ENCODE measurements at places on chromosomes 1 and 21.

GRCh38 chr1:55974714-55975441 lies 604.5 kb downstream of the PLPP3 start:
- no peak for DNase-seq

DNA sequence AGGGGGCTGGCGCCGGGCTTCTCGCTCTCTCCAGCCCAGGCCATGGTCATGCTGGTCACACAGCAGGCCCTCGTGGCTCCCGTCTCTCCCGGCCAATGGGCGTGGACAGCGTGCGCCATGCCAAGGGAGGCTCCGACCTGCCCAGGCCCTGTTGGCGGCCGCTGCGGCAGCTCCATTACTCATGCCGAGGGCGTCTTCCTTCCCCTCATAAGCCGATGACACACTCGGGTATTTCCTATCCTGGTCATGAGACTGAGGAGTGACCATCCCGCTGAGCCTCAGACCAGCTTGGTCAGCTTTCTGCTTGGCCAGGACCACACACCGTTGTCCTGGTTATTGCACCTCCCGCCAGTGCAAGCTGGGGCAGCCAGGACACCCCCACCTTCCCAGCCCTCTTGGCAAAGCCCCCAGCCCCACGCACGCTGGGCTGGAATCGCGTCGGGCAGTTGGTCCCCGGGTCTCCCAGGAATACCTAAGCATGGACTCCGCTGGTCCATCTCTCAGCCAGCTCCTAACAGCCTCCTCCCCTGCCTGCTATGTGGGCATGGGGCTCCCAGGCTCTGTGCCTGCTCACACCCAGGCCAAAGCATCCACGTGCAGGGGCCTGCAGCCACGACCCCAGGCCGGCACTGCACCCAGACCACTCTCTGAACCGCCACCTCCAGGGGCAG lies 49.8 kb downstream of the ARHGEF16 start:
- peak; percentile 76 for DNase-seq

GRCh38 chr1:146029117-146029516 lies 7.6 kb upstream of the HJV start:
- DNase-seq: no peak

DNA sequence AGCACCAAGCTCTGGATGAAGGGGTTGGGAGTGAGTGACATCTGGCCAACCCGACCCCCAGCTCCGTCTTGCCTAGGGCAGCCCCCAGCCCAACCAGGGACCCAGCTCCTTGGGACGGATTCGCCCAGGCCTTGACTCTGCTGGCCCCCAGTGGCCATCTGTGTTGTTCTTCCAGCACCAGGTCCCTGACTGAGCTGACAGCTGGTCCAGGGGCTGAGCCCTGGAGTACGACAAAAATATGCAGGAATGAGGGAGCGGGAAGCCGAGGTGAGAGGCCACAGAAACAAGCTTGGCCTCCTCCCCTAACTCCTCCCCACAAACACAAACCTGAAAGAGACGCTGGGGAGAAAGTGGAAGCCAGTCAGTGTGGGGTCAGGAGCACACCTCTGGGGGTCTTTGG lies 55.0 kb upstream of the PAX7 start:
- DNase-seq: no peak

DNA sequence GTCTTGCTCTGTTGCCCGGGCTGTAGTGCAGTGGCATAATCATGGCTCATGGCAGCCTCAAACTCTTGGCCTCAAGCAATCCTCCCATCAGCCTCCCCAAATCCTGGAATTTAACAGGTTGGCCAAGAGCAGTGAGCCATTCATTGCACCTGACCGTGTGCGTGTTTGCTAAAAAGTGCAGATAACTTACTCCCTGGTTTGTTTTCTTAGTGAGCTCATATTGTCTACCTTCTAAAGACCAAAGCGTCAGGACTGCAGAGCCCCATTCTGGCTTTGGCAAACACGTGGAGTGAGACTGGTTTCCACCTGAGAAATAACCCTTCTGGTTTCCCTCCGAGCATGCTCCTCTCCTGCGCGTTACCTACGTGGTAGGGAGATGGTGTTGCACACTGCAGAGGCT lies 32.2 kb upstream of the CA6 start:
- DNase-seq: no peak

DNA sequence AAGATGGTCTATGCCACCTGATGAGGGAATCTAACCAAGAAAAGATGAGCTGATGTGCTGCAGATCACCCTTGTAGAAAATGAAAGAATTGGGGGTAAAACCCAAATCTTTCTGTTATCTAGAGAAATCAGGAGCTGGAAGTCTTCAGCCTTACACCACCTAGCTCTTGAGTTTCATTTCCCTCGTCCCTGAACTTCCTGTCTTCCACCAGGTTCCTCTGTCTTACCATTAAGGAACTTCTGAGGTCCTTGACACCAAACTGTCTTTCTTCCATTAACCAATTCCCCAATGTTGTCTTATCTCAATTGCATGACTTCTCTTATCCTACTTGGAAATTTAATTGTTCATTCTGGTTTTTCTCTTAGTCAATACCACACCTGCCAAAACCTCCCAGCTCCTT lies 31.5 kb downstream of the LPAR3 start:
- DNase-seq: no peak

GRCh38 chr1:226549094-226549936 lies 751 bp downstream of the STUM start:
- DNase-seq: no peak

- no peak for DNase-seq
Observed at GRCh38 chr1:2459757-2460156, 16.3 kb upstream of the PLCH2 start.

DNA sequence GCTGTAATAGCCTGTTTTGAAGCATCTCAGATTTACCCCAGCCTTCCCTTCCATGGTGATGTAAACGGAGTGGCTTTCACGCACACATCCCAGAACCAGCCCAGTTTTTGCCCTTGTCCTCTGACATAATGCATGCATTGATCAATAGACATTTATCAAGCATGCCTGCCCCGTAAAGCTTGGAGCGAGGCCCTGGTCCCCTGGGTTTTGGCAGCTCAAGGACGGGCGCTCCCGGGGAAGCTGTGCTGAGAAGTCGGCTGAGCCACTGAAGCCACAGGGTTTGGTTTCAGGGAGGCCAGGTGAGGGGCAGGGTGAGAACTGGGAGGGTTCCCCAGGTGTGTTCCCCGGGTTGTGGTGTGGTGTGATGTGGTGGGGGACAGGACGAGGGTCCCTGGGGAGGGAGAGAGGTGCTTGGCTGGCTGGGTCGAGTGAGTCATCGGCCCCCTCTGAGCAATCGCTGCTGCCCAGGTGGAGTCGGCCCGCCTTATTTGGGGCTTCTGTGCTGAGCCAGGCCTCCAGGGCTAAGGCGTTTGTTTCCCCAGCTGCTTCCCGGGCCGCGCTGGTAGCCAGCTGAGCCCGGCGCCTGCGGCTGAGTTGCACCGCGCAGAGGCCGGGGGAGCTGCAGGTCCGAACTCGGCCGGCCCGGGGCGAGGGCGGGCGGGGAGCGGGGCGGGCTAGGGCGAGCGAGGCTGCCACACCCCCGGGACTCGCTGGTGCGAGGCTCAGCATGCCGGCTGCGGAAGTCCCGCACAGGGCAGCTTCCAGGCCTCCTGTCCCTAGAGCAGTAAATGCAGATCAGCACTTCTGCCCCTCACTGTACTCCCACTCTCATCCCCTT lies 23.6 kb downstream of the ATP2B4 start:
- DNase-seq: no peak

GRCh38 chr1:206708882-206709281 lies 24.2 kb downstream of the MAPKAPK2 start:
- no peak for DNase-seq

DNA sequence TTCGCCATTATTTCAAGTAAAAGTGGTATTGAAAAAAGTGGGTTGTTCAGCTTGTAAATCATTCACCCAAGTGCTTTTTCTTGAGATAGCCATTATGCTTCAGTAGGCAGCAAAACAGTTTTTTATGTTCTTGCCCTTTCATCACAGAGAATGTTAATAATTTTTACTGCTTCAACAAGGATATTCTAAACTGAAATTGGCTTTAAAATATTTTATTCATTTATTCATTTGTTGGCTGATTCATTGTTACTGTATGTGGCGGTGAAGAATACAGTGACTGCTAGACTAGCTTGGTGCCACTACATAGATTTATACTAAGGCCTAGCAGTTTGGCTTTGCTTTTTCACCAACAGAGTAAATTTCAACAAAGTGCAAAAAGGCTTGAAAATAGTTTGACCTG lies 121.5 kb downstream of the OLFML2B start:
- no peak for DNase-seq

DNA sequence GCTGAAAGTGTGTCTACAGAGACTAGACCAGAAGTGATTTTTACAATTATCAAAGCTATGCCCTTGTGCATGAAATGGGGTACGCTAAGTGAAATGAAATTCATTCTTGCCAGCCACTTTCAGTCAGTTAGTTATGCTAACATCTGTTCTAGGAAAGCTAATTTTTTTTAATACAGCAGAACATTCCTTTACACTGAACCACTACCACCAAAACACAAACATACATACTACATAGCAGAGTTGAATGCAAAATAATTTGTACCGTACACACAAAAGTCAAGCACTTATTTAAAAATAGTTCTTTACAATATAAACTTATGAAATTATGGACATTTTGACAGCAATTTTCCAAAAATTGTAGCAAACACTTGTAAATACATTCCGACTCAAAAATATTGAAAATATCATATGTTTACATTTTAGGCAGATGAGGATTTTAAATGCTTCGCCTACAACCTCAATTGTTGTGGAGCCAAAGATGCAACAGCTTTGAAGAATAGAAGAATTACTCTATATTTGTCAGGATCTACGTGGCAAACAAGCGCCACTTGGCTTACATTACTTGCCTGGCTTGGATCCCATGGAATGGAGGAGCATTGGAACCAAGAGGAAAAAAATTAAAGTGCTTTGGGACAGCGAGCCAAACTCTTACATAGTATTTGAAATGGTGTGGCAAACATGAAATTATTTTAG lies 30.6 kb downstream of the WLS start:
- DNase-seq: no peak

GRCh38 chr1:156146020-156146768 lies 7.2 kb upstream of the SEMA4A start:
- DNase-seq: peak; percentile 36

GRCh38 chr21:35652196-35652595 lies 408.1 kb downstream of the SETD4 start:
- DNase-seq: no peak

GRCh38 chr1:3235496-3235895 lies 166.5 kb downstream of the PRDM16 start:
- DNase-seq: no peak

DNA sequence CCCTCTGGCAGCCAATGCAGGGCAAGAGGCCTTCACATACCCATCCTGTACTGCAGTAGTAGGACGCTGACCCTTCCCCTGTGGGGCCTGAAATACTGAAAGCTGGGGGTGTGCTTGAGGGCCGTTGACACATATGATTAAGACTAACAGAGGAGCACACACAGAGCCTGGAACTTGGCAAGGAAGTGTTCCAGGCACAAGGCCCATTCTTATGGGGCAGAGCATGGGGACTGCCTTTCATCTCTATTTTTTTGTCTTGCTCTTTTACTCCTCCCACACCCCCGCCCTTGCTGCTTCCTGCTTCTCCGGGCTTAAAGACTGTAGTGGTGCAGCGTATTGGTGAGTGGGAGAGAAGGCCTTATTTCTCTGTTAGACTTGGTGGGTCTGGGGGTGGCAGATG lies 137.4 kb downstream of the BACH1 start:
- DNase-seq: no peak

DNA sequence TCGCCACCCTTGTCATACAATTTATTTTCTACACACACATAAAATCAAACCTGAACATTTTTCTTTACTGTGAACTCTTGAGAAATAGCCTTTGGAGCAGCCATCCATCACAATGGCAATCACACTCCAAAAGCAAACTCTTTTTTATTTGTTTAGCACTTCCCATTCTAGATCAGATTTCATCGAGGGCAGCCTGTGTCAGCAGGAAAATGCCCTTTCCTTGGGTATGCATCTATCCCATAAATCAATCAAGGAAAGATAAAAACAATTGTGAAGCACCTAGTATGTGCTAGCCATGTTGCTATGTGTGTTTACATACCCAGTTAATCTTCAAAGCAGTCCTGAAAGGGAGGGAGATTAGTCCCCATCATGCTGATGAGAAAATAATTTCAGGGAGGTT lies 484.1 kb upstream of the USP24 start:
- DNase-seq: no peak

- no peak for DNase-seq
Observed at GRCh38 chr1:117565076-117565556, 40.7 kb upstream of the TENT5C start.

GRCh38 chr1:46517932-46518498 lies 28.4 kb downstream of the DMBX1 start:
- no peak for DNase-seq

- no peak for DNase-seq
Observed at GRCh38 chr21:46116189-46116775, 18.4 kb downstream of the COL6A2 start.

GRCh38 chr1:72009173-72010093 lies 272.9 kb downstream of the NEGR1 start:
- no peak for DNase-seq

DNA sequence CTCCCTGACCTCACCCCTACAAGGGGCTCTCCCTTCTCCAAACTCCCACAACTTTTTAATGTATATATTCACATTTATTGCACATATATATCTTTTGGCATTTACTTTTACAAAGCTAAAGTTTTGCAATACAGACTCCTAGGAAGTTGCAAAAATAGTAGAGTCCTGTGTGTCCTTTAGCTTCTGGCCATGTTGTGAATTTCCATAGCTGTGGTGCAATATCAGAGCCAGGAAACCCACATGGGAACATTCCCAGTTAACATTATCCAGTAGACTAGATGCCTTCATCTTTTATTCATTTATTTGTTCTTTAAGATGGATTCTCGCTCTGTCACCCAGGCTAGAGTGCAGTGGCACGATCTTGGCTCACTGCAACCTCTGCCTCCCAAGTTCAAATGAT lies 343.0 kb downstream of the PCP4 start:
- no peak for DNase-seq

- no peak for DNase-seq
Observed at GRCh38 chr1:3114131-3114744, 45.2 kb downstream of the PRDM16 start.

DNA sequence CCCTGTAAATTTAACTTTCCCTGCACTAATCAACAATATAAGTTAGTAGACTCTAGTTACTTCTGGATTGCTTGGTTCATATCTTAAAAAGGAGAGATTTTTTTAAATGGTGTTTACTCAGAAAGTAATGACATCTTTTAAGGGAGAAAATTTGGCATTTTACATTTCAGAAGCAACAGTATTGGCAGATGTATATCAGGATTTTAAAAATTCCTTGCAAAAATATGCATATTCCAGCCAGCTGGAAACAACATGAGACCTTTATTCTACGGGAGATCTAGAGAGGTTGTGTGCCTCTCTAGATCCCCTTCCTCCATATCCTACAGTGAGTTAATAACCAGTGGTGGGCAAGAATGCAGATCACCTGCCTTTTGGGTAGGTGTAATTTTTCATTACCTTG lies 848.2 kb downstream of the USP25 start:
- no peak for DNase-seq

DNA sequence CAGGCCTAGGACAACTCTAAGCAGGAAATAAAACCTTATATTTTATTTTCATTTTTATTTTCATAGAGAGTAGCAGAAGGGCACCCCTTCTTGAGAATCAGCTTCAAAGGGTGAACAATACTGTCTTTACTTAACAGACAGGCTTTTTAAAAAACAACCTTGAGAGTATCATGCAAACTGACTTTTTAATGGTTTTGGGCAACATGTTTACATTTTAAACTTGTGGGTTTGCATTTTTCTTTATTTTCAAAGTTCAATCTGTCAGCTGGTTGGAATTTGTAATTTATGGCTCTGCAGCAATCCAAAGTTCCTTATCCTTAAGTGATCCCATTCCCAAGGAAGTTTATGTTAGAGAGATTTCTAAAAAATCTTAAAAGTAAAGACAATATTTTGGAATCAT lies 392.3 kb upstream of the ADAMTS5 start:
- no peak for DNase-seq

GRCh38 chr1:1069056-1069710 lies 4.9 kb downstream of the RNF223 start:
- DNase-seq: peak; percentile 25
